Posterior cingulate gyrus (tissue), 11 donors: ENCODE measurements at places on chromosomes 5 and 9.
A peak's percentile ranks its signal among the peaks of the same experiment; 100 is the strongest.

GRCh38 chr9:20028849-20029231 lies 240.0 kb upstream of the SLC24A2 start:
- DNase-seq = no peak

DNA sequence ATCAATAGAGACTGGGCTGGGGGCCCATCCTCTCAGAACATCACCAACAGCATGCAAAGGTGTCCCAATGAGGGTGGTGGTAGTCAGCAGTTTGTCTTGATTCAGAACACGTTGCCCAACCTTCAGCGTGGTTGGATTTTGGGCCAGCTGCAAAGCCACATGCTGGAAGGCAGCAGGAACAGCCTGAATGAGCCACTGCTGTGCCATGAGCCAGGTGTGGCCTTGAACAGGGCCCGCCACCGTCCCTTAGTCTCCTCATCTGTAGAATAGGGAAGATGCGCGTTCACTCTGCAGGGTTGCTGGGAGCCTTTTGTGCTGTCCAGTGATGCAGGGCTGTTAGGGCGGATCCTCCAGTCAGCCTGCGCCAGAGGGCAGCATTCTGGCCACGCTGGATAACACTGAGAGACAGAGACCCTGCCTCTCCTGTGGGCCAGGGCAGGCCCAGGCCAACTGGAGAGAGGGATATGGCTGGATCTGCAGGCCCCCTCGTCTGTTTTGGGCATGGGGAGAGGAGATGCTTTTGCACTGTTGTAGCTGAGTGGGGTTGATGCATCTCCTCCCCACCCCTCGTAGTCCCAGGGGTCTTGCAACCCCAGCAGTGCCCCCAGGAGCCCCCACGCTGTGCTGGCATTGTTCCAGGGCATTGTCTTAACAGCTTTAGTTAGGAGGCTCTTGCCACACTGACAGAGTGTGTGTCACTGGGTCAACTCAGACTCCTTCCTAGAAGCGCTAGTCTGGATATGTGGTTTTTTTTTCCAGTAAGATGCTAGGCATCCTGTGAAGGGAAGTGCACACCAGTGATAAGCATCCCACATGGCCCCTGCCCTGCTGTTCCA lies 42.1 kb downstream of the SLC46A2 start:
- DNase-seq = no peak

DNA sequence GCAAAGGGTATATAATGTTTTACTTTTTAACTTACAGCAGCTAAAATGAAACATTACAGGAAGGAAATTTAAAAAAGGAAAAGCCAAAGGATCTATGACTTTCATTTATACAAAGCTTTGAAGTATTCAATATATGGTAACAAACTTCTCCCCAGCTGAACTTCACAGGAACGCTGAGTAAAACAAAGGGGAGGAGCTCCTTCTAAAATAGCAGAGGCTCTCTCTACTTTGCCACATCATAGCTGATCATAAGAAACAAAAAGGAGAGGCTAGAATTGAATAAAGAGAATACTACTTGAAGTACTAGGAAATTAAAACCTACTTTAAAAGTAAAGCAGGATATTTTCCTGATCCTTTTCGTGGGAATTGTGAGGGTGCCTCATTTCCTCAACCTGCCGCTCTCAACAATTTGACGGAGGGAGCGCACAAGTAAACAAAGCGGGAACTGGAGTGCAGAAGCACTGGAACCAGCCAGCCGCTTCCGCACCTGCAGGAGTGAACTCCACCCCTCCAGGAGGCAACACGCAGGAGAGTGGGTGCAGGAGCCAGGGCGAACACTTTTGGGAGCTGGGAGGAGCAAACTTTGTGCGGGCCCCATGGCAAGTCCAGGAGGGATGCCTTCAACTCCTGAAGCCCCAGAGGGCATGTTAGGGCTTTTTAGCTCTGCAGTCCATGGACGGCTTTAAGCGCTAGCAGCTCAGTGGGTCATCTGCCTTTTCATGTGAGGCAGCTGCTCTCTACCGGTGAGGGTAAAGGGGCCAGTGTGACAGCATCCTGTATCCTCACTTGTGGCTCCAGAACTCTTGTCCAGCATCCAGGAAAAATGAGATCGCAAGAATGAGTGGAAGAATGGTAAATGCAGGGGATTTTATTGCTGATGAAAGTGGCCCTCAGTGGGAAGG lies 757.4 kb downstream of the PTPRD start:
- DNase-seq = peak; percentile 54

- DNase-seq = no peak
Measured at GRCh38 chr9:68844157-68844556, 139.1 kb downstream of the PIP5K1B start.

- DNase-seq = no peak
Measured at GRCh38 chr9:35753466-35753865, 610 bp downstream of the MSMP start.

GRCh38 chr5:40717281-40717680 lies 37.6 kb downstream of the PTGER4 start:
- DNase-seq = no peak

- DNase-seq = no peak
Measured at GRCh38 chr5:40191150-40191549, 488.6 kb upstream of the PTGER4 start.

GRCh38 chr9:91899219-91899563 lies 50.8 kb downstream of the ROR2 start:
- DNase-seq = no peak

DNA sequence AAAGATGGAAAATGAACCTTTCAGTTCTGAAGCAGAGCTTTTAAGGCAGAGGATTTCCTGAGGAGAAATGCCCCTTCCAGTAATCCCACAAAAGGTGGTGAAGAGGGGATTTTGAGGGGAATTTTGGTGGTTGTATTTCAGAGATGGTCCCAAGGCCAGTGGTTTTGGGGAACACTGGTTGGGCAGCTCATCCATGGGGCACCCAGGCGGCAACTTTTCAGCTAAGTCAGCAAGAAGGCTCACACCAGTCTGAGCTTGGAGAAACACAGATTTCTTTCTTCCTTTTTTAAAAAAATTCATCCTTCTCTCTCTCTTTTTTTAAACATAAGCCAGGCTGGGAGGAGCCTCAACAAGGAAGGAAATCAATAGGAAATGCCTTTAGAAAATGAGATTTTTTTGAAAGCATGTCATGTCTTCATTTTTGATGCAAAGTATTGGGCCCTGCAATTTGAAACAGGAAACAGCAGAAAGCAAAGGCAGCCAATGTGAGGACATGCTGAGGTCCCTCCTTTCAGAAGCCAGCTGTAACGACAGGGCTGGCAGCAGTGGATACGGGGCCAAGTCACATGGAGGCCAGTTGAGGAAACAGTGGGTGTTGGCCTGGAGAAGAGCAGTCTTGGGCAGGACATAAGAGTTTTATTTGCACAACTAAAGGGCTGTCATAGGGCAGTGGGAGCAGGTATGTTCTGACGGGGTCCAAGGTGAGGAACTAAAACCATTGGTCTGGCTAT lies 155.3 kb upstream of the KLF4 start:
- DNase-seq = no peak

- no peak for DNase-seq
Measured at GRCh38 chr5:180464603-180464970, 29.6 kb upstream of the CNOT6 start.

DNA sequence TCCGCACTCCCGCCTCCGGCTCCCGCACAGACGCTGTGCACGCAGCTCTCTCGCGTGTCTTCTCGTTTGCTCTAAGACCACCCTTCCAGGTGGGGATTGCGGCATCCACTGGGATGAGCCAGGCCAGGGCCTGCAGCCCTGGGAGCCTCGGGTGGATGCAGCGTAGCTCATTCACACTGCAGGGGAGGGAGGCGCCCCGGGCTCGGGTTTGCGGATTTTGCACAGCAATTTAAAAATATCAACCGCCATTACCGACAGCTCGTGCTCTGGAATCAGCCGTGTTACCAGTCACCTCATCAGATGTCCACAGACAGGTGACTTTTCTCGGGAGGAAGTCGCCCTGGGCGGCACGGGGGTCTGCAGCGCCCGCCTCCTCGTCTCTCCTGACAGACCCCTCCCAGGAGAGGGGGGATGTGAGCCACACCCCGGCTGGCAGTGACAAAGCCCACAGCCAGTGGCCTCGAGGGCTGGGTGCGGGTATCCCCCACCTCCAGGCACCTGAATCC lies 20.8 kb upstream of the SLC6A3 start:
- DNase-seq = no peak

DNA sequence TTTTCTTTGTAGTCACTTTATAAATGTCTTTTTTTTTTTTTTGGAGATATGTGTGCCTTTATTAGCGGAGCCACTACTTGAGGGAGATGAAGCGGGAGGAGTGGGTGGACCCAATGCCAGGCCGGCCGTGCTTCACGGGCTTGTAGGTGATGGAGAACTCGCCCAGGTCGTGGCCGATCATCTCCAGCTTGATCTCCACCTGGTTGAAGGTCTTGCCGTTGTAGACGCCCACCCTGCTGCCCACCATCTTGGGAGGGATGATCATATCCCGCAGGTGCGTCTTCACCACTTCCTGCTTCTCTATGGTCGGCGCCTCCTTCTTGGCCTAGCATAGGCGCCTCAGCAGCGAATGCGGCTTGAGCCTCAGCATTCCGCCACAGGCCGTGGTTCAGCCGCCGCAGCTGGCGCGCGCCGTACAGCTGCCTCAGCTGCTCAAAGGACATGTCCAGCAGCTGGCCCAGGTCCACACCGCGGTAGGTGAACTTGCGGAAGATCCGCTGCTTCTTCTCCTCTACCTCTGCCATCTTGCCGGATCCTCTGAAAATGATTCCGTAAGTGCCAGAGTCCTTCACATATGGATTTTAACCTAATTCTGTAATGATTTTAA lies 1095.6 kb downstream of the MAT2B start:
- no peak for DNase-seq

DNA sequence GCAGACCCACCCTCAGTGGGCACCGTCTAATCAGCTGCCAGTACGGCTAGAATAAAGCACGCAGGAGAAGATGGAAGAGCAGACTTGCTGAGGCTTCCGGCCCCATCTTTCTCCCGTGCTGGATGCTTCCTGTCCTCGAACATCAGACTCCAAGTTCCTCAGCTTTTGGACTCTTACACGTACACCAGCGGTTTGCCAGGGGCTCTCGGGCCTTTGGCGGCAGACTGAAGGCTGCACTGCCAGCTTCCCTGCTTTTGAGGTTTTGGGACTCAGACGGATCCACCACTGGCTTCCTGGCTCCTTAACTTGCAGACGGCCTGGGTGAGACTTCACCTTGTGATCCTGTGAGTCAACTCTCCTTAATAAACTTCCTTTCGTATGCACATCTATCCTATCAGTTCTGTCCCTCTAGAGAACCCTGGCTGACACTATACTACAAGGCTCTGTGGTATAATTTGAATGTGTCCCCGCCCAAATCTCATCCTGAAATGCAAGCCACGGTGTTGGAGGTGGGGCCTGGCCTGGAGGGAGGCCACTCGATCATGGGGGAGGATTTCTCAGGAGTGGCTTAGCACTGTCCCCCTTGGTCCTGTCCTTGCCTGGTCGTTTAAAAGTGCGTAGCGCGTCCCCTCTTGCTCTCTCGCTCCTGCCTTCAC lies 31.1 kb upstream of the NRARP start:
- DNase-seq = no peak

GRCh38 chr5:179608131-179608581 lies 15.3 kb downstream of the HNRNPH1 start:
- peak; percentile 31 for DNase-seq

DNA sequence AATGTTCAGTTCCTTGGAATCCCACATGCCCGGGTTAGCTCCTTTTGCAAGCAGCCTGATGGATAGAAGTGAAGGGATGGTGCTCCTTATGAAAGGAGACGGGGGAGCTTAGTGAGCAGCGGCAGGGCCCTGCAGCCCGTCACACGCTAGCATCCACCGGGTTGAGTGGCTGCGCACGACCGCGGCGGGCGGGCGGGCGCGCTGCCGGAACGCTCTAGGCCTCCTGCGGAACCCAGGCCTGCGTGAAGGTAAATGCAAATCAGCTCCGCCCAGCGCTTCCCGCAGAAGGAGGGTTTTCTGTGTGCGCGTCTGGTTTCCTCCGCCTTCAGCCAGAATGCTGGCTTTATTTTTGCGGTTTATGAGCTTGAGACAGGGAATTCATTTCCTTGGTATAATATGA lies 19.8 kb downstream of the IL12B start:
- no peak for DNase-seq

DNA sequence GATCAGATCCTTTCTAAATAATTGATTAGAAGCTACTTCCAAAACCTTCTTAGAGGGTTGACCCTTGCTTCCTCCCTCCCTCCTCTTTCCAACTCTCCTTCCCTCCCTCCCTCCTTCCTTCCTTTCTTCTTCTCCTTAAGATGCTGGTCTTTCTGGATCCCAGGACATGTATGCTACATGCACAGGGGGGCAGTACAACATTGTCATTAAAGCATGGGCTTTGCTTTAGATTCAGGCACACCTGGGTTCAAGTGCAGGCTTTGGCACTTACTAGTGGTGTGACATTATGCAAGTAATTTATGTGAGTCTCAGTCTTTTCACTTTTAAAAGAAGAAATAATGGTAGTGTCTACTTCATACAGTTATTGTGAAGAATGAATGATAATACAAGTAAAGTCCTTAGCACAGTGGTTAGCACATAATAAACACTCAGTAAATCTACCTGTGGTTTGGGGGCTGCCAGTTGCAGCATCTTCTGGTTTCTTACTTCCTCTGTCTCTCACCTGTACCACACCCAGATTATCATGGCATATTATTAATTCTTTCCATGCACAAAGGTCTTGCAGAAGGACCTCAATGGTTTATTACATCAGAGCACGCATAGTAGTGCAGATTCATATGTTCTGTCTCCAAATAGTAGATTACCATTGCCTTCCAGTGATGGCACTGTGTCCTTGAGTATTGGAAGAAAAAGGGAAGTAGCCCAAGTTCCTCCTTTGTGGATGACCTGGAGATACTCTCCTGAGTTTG lies 154.1 kb downstream of the ARHGAP26 start:
- DNase-seq = no peak

- DNase-seq = no peak
Measured at GRCh38 chr9:36717276-36717675, 144.6 kb downstream of the MELK start.

DNA sequence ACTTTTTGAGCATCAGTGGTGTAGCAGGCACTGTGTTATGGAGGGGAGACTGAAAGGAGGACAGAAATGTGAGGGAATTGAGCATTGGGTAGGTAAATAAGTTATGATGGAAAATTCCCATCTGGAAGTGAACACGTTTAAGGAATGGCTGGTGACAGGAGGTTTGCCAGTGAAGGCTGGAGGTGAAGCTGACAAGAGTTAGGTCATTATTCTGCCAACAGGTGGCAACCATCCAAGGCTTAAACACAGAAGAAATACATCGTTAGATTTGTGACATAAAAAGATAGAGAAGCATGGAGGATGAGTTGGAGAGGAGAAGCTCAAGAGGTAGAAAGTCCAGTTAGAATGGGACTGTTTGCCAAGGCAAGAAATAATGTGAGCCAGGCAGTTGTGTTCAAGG lies 455.3 kb upstream of the SGCD start:
- DNase-seq = no peak

GRCh38 chr5:147482706-147483180 lies 27.1 kb downstream of the DPYSL3 start:
- DNase-seq = no peak

- no peak for DNase-seq
Measured at GRCh38 chr5:112880219-112880964, 19.3 kb downstream of the SRP19 start.

- DNase-seq = no peak
Measured at GRCh38 chr5:31962351-31962751, 211.8 kb downstream of the GOLPH3 start.

GRCh38 chr5:177447611-177448243 lies 1.1 kb downstream of the PRR7 start:
- DNase-seq = peak; percentile 80
